ENCODE measurements at places on chromosomes 4 and X.
A peak's percentile ranks its signal among the peaks of the same experiment; 100 is the strongest.

DNA sequence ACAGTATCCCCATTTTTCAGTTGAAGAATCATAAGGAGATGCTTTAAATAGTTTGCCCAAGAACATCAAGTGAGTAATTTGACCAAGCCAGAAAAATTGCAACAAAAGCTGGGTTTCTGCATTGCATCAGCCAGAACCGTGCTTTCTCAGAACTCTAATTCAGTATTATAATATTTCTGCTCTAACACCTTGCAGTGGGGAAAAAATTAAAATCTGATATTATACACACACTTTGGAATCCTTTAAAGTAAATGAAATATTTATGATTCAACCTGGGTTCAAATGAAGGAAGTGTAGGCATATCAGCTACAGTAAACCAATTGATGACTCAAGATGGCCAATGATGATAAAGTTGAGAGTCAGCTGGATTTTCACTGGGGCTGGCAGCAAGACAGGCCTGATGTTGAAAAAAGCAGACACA, 387.6 kb upstream of the ZFP42 start:
- no peak for DNase-seq

DNA sequence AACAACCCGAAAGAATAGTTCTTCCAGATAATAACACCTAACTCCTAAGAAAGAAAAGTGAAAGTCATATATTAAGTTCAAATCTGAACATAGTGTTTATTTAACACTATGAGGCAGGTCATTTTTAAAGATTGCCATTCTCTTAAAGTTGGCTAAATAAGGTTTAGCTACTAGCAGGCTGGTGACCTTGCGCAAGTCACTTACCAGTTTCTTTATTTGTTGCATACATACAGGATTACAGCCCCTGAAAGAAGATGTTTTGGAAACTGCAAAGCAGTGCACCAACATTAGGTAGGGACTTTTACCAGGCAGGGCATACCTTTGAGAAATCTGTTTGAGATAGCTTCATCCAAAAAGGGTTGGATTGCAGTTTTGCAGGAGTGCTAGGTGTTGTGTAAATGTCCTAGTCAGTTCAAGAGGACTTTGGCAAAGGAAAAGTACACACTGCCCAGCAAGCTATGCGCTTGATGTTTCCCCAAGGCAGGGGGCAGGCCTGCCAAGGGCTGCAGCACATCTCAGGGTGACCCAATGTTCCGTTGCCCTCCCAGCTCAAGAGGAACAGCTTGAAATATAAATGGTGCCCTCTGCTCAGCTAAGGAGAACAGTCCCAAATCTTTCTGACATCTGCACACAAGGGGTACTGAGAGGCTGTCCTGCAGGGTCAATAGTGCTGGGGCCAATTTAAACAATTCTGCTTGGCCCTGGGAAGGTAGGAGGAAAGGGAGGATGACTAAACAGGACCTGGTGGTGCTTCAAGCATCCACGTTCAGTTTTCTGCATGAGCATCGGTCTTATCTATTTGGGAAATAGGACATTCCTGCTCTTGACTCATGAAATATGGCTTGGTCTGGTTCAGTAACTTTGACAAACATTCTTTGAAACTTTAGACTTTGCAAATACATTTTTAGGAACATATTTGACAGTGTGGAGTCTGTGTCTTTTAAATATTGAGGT, 130.8 kb downstream of the COL4A6 start:
- DNase-seq = no peak

- DNase-seq = no peak
These were observed 71.8 kb upstream of the PTPN13 start for GRCh38 chr4:86522349-86522748.

- no peak for DNase-seq
These were observed 30.3 kb upstream of the CLDN24 start for GRCh38 chr4:183352546-183352945.

DNA sequence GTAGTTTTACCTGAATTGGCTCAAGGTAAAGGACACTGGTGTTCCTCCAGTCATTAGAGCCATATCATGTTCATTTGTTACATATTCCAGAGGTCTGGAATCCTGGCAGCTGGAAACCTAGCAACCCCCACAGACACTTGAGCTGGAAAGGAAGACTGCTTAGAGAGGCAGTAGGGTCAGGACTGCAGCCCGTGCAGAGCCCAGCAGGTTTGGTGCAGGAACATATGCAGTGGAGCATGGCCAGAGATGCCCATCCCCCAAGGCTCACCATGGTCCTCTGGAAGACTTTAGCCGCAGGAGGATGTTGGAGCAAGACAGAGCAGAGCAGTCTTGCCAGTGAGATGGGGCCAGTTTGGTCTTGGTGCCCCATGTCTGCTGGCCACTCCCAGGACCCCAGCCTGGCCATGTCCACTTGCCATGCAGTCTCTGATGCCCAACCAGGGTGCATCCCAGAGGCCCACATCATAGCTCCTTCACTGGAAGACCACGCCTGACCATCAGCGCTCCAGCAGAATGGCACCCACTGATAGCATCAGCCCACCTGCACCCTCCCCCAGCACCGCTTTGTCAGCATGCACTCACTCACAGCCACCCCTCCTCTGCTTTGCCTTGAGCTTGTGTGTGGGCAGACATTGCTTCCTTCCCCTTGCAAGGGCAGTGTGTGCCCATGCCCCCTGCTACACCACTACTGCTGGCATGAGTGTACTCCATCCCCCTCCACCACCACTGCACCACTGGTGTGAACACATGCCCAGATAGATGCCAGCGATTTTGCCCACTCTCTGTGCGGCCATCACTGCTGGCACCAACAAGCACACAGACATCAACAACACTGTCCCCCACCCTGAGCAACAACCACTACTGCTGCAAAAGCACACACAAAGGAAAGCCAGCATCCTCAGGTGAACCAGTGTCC, 190.3 kb upstream of the SPOCK3 start:
- DNase-seq = no peak

GRCh38 chr4:145487631-145488030, 6.0 kb downstream of the SMAD1 start:
- DNase-seq = no peak

DNA sequence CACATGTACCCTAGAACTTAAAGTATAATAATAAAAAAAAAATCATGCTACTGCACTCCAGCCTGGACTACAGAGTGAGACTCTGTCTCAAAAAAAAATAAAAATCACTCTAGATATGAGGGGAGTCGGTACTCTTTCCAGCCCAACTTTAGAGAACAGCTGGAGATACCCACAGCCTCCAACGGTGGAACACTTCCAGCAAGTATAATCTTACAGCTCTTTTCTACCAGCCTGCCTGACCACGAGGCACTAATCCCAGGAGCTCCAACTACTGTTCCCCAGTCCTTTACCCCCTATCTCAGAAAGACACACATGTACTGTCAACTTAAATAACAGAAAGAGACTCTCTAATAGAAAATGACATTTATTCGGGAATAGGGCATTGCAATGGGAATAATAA, 46.8 kb downstream of the STEEP1 start:
- no peak for DNase-seq

GRCh38 chr4:73862322-73862721, 6.9 kb upstream of the CXCL1 start:
- DNase-seq = no peak

GRCh38 chr4:186132577-186133242, 28.2 kb downstream of the FAM149A start:
- DNase-seq = no peak

- no peak for DNase-seq
These were observed 854.4 kb upstream of the INTU start for GRCh38 chr4:126778348-126778747.

- DNase-seq = no peak
These were observed 28.3 kb downstream of the CYTL1 start for GRCh38 chr4:4990857-4991540.

DNA sequence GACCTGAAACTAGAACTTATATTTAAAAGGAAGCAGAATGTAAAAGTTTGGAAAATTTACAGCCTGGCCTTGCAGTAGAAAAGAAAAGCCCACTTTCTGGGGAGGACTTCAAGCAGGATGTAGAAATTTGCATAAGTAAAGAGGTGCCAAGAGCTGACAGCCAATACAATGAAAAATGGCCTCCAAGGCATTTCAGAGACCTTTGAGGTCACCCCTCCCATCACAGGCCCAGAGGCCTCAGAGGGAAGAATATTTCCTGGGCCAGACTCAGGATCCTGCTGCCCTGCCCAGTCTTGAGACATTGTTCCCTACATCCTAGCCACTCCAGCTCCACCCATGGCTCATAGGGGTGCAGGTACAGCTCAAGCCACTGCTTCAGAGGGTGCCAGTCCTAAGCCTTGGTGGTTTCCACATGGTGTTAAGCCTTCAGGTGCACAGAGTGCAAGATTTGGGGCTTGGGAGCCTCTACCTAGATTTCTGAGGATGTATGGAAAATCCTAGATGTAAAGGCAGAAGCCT, 518.9 kb upstream of the INTU start:
- DNase-seq = no peak

DNA sequence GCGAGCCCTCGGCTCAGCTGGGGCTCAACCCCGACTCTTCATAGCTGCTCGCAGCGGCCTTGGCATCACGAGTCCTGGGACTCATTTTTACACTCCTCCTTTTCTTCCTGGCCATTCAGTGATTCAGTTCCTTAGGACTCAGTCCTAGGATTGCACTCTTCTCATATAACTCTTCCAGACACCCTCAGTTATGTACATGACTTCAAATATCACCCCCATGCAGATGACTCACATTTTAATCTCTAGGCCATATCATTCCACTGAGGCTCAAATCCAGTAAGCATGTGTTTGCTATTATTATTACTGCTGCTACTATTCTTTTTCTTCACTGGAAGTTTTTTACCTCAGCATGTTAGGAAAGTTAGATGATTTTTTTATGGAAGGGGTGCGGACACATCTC, 14.4 kb downstream of the ITGB1BP2 start:
- DNase-seq = no peak

GRCh38 chr4:22508376-22508775, 7.5 kb downstream of the ADGRA3 start:
- DNase-seq = no peak

DNA sequence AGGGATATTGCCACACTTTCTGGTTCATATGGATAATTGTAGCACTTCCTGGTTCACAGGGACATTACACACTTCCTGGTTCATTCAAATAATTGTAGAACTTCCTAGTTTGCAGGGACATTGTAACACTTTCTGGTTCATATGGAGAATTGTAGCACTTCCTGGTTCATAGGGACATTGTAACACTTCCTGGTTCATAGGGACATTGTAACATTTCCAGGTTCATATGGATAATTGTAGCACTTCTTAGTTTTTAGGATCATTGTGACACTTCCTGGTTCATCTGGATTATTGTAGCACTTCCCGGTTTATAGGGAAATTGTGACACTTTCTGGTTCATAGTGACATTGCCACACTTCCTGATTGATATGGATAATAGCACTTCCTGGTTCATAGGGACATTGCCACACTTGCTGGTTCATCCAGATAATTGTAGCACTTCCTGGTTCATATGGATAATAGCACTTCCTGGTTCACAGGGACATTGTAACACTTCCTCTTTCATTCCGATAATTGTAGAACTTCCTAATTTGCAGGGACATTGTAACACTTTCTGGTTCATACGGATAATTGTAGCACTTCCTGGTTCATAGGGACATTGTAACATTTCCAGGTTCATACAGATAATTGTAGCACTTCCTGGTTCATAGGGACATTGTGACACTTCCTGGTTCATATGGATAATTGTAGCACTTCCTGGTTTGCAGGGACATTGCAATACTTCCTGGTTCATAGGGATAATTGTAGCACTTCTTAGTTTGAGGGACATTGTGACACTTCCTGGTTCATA, 59.2 kb upstream of the CD99 start:
- peak; percentile 41 for DNase-seq

Measured in CD4-positive, alpha-beta T cell treated with Interferon alpha-2 for 1 hour (primary cell).